ENCODE measurements at places on chromosomes 13 and 19. TPM values are rescaled to one million over a fixed set of nuclear protein-coding genes. Genes with fewer than 3 reads are reported as not detected.

DNA sequence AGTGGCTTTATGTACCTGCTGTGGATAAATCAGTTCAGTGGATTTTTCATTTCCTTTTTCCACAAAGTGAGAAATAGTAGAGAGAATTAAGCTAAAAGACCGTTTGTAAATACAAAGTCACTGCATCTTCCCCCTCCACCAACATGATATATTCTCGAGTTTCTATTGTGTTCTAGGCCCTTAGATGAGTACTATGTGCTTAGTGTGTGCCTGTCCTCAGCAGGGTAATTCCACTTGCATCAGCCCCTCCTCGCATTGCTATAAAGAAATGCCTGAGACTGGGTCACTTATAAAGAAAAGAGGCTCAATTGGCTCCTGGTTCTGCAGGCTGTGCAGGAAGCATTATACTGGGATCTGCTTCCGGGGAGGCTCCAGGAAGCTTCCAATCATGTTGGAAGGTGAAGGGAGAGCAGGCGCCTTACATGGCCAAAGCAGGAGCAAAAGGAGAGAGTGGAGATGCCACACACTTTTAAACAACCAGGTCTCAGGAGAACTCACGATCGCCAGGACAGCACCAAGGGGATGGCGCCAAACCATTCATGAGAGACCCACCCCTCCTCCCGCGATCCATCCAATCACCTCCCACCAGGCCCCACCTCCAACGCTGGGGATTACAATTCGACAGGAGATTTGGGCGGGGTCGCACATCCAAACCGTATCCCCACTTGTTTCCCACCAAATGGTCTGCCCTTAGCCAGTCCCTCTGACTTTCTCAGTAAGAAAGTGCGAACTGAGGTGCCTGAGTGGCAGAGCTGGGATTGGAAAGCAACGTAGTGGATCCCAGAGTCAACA, 102.3 kb upstream of the ABCC4 start:
- no peak for DNase-seq

DNA sequence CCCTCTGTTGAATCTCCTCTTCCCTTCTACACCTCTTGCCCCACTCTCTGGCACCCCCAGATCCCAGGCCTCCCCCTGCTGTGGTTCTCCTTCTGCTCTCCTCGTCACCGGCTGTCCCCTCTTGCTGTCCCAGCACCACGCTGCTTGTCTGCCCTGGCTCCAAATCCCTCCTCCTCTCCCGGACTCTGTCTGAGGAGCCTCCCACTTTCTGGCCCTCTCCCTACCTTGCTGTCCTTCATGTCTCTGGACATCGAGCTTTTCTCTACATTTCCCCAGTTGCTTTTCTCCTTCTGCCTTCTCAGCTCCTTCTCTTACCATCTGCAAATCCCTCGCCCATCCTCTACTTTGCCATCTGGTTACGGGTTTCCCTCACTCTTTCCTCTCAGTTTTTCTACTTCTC, 1.2 kb downstream of the ZNF347 start:
- DNase-seq, result no peak

RFPL4AL1 gene
- not detected for total RNA-seq

CLDND2 gene
- total RNA-seq, result not detected

DNA sequence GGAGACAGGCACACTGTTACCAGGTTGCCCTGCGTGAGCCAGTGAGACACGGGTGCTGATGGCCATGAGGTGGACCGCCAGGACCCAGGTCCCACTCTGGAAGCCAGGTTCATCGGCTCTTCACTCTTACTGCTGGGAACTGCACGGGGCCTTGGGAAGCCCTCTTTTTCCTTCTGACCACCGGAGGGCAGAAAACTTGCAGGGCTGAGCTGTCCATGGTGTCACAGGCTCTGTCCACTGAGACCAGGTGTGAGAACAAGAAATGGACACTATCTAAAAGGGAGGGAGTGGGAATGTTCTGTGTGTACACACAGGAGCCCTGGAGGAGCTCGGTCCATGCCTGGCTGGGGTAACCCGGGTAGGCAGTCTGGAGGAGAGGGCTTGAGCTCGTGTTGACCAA, 93.4 kb downstream of the UQCRFS1 start:
- DNase-seq, result no peak

ATCAY gene
- total RNA-seq, result under 0.01 TPM

- no peak for DNase-seq
Measured at GRCh38 chr13:32178763-32179162, 136.4 kb downstream of the ZAR1L start.

PTPRS gene
- 21.5 TPM for total RNA-seq

DNA sequence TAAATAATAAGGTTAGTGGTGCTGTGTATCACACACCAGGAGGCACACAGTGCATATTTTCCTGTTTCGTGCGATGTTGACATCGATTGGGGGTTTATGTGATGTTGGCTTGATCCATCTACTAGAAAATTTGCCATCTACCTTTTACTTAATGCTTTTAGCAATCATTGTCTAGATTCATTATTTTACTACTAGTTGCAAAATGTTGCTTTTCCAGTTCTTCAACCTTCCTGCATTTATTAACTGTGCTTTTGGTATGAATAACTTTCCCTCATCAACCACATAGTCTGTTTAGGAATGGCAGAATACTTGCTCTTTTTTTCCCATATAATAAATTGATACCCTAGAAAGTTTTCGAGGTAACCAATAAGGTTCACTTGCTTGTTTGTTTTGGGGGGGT, 17.5 kb downstream of the C13orf42 start:
- DNase-seq, result no peak

DNA sequence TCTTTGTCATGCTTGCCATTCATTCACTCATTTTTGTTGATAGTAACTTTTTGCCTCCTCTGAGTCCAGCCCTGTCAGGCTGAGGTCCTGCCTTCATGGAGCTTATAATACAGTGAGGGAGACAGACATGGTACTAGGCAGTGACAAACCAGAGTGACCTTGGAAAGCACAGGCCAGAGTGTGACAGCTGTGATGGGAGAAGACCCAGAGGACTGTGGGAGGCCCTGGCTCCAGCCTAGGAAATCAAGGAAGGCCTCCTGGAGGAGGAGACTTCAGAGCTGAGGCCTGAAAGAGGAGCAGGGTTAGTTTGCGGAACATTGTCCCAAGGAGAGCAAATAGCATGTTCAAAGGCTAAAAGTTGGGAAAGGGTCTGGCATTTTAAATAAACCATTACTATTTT, 20.5 kb downstream of the PAK4 start:
- no peak for DNase-seq

- peak; percentile 64 for DNase-seq
Measured at GRCh38 chr19:18251587-18252369, 22.5 kb downstream of the IQCN start.

C13orf46 gene
- under 0.01 TPM for total RNA-seq

KCNK6 gene
- 2.4 TPM for total RNA-seq

DNA sequence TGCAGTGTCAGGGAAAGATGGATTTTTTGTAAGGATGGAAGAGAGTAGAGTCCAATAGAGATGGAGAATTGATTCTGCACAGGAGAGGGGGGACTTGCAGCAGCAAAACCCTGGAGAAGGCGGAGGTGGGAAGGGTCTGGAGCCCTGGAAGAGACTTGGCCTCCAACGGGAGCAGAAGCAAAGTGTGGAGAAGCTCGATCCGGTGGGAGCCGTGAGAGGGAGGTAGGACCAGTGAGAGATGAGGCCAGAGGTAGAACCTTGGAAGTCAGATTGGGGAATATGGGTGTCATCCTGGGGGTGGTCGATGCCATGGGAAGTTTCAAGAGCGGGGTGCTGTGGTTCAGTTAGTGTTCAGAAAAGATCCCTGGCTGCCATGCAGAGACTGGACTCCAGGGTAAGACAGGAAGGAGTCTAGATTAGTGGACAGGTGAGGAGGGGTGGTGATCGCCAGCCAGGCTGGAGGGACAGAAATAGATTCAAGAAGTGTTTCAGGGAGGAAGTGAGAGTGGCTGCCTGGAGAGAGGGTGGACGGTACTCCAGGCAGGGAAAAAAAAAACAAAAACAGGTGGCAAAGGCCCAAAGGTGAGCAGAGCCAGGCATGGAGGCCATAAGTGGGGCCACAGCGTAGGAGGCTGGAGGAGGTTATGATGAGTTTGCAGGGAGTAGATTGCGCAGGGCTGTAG, 2.6 kb downstream of the PPP5C start:
- DNase-seq, result no peak

PGLYRP2 gene
- total RNA-seq, result under 0.01 TPM

- no peak for DNase-seq
Measured at GRCh38 chr13:94329277-94329676, 150.2 kb downstream of the DCT start.

BRCA2 gene
- total RNA-seq, result 1.9 TPM

ADAT3 gene
- 4.0 TPM for total RNA-seq

DNA sequence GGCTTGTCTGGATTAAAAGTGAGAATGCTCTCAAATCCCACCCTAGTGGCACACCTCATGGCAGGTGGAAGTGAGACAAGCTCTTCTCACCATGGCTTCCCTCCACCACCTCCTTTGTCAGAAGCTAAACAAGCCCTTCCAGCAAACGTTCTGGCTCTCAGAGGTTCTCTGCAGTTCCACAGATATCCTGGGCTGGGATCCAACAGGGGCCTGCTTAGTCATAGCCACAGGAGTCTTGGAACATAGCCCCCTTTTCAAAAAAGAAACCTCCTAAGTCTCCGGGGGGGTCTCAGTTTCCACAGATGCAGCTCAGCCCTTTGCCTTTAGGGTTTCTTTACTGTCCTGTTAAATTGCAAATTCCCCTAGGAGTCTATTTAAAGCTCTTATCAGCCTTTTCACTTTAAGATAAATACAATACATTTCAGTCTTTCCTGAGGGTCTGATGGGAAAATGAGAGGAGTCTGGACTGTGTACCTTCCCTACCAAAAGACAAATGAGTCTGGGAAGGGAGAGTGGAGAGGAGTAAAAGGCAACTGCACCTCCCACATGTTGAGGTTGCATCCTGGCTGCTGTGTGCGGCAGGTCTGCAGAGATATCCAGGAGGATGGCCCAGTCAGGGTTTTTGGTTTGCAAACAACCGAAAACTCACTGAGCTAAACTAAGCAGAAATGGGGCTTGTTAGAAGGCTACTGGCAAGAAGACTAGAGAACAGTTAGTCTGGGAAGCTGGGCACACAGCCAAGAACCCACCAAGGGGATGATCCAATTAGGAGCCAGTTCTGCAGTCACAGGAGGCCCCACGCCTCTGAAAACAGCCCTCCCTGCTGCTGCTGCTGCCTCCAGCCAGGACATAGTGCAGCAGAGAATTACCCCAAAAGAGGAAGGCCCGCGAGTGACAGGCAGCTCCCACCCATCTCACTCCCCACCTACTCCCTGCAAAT, 41.4 kb upstream of the SERP2 start:
- peak; percentile 34 for DNase-seq

ANO8 gene
- total RNA-seq, result 7.8 TPM

All from hematopoietic multipotent progenitor cell (in vitro differentiated cells).